Forelimb muscle (tissue), 1 donor: ENCODE measurements at places on chromosomes 6 and 20.
A peak's percentile ranks its signal among the peaks of the same experiment; 100 is the strongest.

- DNase-seq: no peak
These were observed 13.0 kb downstream of the PNISR start for GRCh38 chr6:99412065-99412464.

GRCh38 chr6:130947464-130947863 lies 115.6 kb downstream of the EPB41L2 start:
- no peak for DNase-seq

- no peak for DNase-seq
These were observed 107.5 kb downstream of the FAXC start for GRCh38 chr6:99241905-99242534.

DNA sequence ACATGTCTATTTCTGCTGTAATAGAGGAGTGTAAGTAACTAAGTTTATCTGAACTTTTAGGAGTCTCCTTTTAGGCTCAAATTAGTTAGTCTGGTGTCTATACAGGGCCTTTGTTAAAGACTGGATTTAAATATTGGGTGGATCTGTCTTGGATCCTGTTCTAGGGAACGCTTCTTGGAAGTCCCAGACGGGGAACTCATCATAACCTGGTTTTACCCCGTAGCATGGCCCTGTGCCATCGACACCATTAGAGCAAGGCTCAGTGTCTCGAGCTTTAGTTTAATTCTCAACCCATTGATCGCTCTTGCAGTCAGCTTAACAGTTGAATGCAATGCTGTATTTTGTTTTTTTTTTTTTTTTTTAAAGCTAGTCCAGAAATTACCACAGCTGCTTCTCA lies 89.9 kb downstream of the CARMIL1 start:
- no peak for DNase-seq

DNA sequence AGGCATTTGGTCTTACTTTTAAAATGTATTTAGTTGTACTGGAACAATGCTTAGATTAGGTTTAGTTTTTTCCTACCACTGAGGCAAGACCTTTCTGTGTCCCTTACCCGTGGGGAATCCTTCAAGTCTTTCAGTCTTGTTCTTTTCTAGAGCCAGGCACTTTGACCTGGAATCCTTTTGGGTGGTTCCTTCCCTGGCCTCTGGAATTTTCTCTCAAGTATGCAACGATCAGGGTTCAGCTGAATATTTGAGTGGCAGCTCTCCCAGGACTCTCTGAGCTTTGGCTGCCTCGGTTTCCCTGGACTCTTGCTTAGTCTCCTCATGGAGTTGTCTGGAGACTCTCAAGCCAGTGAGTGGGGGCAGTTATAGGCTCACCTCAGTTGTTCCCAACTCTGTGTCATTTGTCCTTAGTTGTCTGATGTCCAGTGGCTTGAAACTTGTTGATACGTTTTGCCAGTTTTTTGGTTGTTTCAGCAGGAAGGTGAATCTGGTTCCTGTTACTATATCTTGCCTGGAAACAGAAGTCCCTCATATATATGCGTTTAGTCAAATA lies 118.1 kb downstream of the QKI start:
- DNase-seq: no peak

DNA sequence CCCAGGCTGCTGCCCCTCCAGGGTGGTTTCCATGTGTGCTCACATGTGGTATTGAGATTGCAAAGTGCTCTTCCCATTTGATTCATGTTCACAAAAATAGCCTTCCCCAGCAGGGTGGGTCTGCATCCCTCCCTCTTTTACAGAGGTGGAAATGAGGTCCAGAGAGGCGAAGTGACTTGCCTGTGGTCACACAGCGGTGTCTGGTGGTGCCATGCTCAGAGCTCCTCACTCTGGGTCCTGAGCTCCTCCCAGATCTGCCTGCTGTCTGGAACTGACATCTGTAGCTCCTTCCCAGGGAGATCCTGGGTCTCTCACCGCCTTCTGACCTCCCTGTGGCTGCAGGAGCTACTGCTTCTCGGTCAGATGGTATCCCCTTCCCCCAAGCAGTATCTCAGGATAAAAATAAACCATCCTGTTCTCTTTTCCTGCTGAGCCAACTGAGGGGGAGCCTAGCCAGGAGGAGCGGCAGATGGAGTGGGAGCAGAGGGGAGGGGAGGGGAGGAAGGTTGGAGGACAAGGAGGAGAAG lies 11.9 kb downstream of the CD40 start:
- no peak for DNase-seq

- DNase-seq: no peak
These were observed 36.3 kb upstream of the SIRT5 start for GRCh38 chr6:13538084-13538483.

DNA sequence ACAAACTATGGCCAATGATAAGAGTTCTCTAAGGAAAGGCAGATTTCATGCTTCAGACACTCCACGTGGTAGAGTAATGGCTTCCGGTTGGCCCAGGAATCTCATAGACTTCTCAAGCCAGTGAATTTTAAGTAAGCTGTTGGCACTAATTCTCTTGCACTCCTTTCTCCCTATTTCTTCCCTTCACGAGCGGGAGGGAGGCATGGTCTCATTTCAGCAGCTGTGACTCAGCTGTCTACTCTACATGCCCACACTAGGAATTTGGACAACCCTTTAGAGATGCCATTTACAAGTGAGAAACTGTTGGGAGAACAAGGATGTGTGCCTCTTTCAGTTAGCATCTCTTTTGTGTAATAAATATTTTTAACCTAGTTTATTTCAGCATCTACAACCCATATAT lies 107.7 kb downstream of the PTPRK start:
- DNase-seq: no peak

DNA sequence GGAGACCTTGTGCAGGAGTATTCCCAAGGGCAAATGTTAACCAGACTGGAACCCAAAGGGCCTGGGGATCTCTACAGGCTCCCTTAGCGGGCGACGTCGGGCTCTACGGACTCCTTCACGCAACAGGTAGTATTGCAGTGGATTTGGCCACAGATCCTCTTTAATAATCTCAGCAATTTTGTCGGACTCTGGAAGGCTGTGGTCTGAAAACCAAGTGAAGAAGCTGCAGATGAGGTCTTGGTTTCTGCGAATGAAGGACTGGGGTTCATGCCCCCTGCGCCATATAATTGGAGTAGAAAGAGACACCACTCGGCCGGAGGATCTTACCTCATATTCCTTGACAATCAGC lies 1.3 kb downstream of the TSPYL1 start:
- no peak for DNase-seq

DNA sequence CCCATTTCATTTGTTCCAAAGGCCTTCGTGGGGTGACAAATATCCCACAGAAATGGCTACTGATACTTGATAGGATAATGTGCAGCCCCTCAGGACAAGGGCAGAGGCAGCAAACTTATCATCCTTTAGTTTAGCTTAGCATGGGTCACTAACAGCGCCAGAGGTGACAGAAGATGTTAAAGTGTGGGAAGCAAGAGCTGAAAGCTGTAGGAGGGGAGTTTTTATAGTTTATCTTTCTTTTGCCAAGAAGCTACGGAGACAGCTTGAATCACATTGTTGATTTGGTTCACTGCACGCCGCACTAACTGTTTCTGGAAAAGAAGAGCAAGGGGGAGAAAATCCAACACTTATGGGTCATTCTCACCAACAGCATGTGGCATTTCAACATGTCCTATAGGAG lies 773.9 kb upstream of the MMS22L start:
- no peak for DNase-seq

- DNase-seq: no peak
These were observed 290.6 kb upstream of the ZNF337 start for GRCh38 chr20:25987073-25987927.

- DNase-seq: no peak
These were observed 467.8 kb downstream of the PTPRT start for GRCh38 chr20:42721923-42722322.

GRCh38 chr20:58677079-58677604 lies 15.5 kb upstream of the NPEPL1 start:
- DNase-seq: no peak

GRCh38 chr6:11628562-11628961 lies 91.0 kb downstream of the TMEM170B start:
- no peak for DNase-seq

GRCh38 chr6:45044510-45045252 lies 283.4 kb upstream of the RUNX2 start:
- no peak for DNase-seq

- DNase-seq: no peak
These were observed 40.6 kb downstream of the STXBP5 start for GRCh38 chr6:147244832-147245231.

GRCh38 chr6:90350689-90351554 lies 54.3 kb upstream of the BACH2 start:
- no peak for DNase-seq

DNA sequence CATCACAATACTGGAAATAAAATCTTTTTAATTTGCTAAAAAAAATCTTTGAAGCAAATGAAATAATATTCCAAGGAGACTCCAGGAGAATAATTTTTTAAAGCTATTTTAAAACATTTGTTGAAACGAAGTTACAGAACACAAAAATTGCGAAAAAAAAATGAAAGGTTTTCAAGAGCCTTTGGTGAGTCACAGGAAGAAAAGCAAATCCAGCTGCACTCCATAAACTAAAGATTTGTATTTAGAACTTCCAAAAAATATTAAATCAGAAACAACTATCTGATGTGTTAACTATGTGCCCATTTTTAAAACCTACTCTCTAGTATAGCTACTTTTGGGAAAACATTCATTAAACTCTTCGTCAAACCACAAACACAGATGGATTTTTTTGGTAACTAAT lies 23.6 kb downstream of the PDSS2 start:
- no peak for DNase-seq

DNA sequence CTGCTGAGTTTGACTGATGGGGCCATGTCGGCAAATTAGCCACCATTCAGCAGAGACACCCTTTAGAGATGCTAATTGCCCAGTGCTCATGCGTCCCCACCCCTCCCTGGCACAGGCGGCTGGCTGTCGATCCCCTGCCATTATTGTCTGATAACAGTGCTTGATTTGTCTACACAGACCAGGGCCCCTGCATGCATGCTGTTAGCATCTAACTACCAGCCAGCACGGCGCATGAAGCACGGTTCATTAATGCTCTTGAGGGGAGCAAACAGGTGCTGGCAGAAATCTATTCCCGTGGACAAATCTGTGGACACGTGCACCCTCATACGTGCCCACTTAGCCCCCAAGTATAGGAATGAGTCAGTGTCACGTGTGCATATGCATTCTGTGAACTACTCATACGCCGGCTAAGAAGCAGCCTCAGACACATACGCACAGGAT lies 32.2 kb downstream of the KCNB1 start:
- no peak for DNase-seq

GRCh38 chr20:3980260-3981131 lies 34.9 kb downstream of the RNF24 start:
- DNase-seq: peak; percentile 48

DNA sequence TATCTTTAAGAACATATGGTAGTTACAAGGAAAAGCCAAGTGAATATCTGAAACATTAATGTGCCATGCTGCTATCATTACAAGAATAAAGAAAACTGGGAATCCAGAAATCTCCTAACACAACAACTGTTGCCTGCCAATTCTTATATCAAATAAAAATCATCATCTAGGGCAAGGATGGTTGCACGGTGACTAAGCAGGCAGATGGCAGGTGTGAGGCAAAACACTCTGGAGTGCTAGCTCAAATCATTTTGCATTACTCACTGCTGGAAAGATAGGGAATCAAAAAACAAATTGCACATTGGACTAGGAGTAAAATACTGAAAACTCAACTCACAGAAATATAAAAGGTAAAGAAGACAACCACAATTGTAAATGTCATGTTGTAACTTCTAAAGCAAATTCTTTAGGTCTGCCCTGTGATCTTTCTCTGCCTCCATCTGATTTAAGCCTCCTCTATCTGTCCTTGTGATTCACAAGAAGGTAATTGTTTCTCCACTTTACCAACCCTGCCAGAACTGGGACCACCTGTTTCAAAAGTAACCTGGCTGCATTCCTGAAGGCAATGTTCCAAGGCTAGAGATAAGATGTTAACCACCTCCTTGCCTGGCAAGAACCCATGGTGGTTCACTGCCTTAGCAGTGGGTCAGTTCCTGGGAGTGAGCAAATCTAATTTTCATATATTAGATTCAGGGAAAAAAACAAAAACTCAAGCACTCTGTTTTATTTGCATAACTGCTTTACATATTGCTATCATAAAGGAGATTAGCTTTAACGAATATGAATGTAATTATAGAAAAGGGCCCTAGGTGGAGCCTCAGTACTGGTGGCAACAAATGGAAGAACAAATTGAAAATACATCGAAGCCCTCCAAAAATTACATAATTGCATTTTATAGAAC lies 33.1 kb upstream of the LCA5 start:
- DNase-seq: no peak

- DNase-seq: no peak
These were observed 35.7 kb downstream of the KCNQ5 start for GRCh38 chr6:72657407-72658197.

GRCh38 chr6:107691062-107691751 lies 132.9 kb downstream of the SCML4 start:
- DNase-seq: no peak

- no peak for DNase-seq
These were observed 150.9 kb downstream of the JARID2 start for GRCh38 chr6:15396808-15397207.
